ENCODE measurements at places on chromosomes 7 and 10. TPM values are rescaled to one million over a fixed set of nuclear protein-coding genes. Genes with fewer than 3 reads are reported as not detected.

CD36 gene
- 157 TPM for total RNA-seq

- DNase-seq: no peak
These were observed 11.5 kb upstream of the MALSU1 start for GRCh38 chr7:23287612-23288011.

DNA sequence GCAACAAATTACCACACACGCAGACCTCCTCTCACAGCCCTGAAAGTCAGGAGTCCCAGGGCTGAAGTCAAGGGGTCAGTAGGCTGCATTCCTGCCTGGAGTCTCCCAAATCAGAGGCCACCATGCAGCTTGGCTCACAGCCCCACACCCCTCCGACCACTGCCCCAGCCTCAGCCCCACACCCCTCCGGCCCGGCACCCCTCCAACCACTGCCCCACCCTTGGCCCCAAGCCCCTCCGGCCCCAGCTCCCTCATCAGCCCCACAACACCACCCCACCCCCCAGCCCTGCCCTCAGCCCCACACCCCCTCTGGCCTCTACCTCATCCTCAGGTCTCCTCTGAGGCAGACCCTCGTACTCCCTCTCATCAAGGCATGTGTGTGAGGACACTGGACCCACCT lies 85.7 kb downstream of the DIP2C start:
- no peak for DNase-seq

- DNase-seq: no peak
These were observed 109.6 kb upstream of the COBL start for GRCh38 chr7:51426163-51426562.

DNA sequence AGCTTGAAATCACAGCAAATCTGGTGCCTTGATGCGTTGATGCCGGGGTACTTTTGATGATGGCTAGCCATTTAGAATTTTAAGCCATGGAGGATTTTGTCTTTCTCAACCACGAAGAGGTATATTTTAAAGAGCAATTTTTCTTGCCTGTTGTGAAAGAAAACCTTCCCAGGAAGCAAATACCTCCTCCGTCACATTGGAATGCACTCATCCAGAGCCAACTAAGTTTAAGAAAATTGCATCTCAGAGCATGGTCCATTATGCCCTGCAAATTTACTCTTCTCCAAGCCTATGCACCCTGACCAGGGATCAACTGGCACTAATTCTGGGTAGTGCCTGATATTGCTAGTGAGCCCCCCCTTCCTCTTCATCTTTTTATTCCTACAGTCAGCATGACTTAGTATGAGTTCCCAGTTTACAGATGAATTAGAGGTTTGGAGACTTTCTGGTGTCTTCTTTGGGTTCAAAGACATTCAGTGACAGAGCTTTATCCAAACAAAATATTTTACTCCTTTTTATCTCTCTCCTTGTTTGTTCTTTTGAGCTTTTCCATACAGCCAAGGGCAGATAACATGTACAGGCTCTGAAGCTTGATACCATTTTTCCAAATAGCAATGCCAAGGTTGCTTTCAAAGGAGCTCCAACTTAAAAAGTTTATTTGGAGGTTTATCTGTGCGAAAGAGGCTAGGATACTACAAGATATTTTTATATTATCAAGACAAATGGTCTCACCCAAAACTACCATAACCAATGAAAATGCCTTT lies 56.6 kb upstream of the ANK3 start:
- no peak for DNase-seq

DNA sequence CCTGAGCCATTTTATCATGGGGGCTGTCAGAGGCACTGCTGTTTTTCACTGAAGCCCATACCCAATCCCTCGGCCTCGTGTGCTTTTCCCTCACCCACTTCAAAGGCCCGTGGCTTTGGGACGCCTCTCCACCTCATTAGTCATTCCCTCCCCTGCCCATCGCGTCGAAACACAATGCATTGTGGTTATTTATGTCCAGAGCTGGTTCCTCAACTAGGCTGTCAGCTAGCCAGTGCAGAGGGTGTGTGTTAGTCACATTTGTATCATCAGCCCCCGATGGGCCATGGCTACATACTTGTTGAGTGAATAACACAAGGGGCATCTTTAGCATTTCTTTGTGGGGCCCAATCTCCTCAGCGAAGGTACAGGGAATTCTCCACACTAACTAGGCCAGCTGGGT lies 3.8 kb upstream of the CRCP start:
- no peak for DNase-seq

HOXA2 gene
- 0.20 TPM for total RNA-seq

C7orf33 gene
- total RNA-seq: not detected

CYP26C1 gene
- total RNA-seq: 0.44 TPM

DNA sequence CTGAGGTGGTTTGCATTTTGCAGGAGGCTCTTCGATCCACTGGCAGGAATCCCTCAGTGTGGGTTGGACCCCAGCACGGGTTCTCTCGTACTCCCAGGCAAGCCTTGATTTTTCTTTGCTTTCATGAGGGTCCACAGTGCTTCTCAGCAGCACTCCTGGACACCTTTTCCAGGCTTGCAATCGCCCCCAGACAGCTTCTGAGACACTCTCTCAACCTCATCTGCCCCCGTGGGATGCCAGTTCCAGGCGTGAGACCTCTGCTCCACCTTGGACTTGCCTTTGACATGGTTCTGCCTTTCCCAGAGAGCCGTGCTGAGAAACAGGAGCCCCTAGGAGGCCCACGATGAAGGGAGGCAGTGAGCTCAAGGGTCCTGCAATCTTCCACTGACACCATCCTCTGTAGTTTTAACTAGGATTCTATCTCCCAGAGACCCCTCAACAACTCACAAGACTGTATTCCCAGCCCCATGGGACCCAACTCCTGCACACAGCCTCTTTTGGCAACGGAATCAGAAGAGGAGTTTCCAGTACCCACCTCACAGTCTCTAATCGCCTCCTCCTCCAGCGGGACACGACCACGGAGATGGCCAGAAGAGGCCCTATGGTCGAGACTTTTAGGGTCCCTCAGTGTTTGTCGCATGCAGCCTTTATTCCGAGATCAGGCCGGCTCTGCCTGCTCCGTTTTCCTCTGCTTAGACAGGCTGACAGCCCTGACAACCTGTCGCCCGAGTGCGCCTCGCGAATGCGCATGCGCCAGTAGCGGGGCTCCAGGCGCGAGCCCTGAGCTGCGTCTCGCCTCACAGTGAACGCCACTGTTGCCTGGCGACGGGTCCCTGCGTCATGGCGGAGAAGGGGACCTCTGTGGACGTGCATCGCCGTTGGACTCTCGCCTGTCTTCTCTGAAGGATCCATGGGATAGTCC lies 26.0 kb upstream of the ZNF273 start:
- no peak for DNase-seq

DNA sequence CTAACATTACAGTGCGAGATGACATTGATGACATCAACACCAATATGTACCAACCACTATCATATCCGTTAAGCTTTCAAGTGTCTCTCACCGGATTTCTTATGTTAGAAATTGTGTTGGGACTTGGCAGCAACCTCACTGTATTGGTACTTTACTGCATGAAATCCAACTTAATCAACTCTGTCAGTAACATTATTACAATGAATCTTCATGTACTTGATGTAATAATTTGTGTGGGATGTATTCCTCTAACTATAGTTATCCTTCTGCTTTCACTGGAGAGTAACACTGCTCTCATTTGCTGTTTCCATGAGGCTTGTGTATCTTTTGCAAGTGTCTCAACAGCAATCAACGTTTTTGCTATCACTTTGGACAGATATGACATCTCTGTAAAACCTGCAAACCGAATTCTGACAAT lies 4.3 kb downstream of the GPR22 start:
- DNase-seq: no peak

- no peak for DNase-seq
These were observed 184.7 kb downstream of the MAD1L1 start for GRCh38 chr7:2048006-2048405.

DNA sequence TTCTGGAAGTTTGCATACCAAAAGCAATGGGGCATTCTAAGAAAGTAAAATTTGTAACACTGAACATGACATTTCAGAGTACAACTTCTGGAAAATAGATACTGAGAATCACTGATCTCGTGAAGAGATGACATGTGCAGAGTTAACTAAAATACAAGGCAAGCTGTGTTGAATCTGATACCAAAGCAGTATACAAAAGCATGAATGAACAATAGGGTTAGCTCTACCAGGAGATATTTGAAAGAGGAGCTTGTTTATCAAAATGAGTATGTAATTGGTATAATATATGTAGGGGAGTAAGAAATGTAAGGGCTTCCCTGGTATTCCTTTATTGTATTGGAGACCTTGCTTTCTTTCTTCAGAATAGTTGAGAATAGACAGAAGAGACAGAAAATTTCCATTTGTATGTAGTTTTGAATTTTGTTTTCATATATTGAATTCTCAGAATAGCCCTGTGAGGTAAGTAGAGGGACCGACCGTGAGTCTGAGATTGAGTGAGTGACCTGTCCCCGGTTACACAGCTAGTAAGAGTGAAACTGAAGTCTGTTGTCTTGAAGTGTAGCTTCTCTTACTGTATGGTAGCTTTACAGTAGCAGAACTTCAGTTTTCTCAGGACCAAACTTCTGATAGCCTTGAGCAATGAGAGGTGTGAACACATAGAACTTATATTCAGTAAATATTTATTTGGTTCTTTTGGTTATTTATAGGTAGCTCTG lies 5.0 kb downstream of the HBP1 start:
- no peak for DNase-seq

DNA sequence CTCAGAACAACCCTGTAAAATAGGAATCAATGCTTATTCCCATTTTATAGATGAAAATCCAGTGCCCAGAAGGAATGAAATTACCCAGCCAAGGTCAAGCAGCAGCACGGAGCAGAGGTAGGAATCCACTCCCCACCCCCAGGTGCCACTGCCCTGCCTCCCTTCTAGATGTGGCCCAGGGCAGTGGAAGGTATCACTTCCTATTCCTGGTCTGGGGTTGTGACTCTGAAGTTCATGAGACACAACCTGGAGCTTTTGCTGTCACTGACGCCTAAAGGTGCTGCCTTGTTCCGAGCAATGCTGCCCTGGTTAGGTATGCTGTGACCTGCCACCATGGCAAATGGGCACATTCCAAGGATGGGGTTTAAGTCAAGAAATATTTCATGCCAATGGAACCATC lies 53.6 kb downstream of the PIK3AP1 start:
- no peak for DNase-seq

TMEM213 gene
- not detected for total RNA-seq

DNA sequence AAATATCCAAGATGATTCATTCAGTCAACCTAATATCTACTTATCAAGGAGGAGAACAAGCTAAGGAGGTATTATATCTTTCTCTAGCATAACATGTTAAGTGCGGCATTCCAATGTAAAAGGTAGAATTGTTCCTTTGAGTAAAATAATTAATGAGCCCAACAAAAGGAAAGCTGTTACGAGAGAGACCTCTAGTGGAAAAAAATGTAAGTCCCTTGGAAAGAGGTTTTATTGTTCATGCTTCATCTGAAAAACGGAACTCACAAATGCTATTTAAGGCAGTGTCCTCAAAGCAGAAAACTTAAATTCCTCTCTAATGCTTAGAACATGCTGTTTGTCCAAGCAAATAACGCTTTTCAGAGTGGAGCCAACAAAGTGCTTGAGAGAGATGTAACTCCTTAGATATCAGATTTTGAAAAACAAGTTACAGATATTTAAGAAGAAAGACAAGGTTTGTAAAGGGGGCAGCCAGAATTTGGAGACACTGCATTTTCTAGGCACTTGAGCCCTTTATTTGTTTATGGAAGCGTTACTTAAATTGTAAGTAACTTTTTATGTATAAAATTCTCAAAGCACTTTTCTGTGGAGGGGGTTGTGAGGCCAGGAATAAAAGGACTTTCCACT lies 119.9 kb downstream of the TFEC start:
- DNase-seq: peak; percentile 54

FOXP2 gene
- 13.7 TPM for total RNA-seq

- peak; percentile 68 for DNase-seq
These were observed 1.5 kb downstream of the DUSP5 start for GRCh38 chr10:110498982-110499795.

- peak; percentile 32 for DNase-seq
These were observed 345.5 kb downstream of the REEP3 start for GRCh38 chr10:63866747-63867140.

GRCh38 chr7:1740214-1740613 lies 70.1 kb downstream of the ELFN1 start:
- DNase-seq: no peak

- DNase-seq: no peak
These were observed 28.4 kb upstream of the PFKFB3 start for GRCh38 chr10:6174201-6174874.

DNA sequence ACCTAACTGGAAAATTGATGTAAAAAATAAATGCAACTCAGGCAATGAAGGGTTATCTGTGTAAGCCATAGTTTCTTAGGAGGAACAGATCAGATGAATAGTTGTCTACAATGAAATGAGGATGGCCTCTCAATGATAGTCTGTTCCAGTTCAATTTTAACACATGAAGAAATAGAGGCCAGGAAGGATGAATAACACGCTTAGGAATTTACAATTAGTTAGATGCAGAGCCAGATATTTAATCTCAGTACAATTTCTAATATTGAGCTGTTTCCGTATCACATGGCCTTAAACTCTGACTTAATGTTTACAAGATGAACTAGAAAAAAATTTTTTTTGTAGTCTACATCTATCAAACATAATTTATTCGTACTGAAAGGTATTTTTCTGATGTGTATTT lies 176.6 kb downstream of the GALNT11 start:
- peak; percentile 77 for DNase-seq

COL17A1 gene
- total RNA-seq: under 0.01 TPM

DNA sequence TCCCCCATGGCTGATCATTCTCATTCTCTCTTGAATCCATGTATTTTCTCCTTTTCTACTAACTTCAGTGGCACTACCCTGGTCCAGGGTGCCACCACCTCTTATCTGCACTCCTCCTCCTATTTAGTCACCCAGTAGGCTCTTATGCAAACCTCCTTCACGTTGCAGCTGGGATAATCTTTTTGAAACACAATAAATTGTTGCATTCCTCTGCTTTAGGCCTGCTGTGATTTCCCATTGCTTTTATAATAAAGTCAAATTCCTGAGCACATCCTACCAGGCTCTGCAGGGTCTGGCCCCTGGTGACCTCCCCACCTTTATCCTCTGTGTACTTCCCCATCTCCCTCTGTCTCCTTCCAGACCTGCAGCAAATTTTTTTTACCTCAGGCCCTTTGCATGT lies 112.7 kb upstream of the KIAA1217 start:
- no peak for DNase-seq

DNA sequence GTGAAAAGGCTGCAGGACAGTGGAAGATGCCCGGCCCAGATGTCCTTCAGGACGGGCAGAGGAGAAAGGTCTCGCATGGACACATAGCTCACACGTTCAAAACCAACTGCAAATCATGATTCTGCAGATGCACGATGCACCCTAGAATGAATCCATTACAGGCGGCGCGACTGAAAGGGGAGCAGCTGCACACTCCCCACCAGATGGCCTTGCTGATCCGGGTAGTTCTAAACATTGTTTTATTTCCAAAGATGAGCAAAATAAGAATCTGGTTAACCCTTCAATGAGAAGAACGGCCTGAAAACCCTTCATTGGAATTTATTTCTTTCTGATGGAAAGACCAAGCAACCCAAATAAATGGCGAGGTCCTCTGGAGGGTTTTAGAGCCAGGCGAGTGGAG lies 33.8 kb downstream of the CHST15 start:
- no peak for DNase-seq

GRCh38 chr10:129110780-129111179 lies 356.3 kb upstream of the MGMT start:
- DNase-seq: no peak
